Right cardiac atrium (tissue), 5 donors: ENCODE measurements at places on chromosomes 1 and 21.

- no peak for DNase-seq
Observed at GRCh38 chr1:202241376-202242079, 47.9 kb downstream of the LGR6 start.

DNA sequence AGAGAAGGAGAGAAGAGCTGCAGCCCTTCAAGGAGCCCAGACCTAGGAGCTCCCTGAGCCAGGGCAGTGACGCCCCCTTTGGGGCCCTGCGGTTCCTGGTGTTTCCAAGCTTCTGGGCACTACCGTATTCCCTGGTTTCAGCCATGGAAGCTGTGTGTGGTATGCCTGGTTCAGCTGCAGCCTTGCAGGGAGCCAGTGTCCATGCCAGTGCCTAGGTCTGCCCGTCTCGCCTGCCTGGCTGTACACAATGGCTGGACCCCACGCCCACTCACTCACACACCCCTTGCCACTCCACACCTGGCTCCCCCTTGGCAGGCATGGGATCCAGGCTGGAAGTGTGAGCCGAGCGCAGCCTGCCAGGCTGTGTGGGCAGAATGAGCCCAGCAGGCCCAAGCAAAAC lies 87.7 kb downstream of the ADARB1 start:
- DNase-seq = no peak

DNA sequence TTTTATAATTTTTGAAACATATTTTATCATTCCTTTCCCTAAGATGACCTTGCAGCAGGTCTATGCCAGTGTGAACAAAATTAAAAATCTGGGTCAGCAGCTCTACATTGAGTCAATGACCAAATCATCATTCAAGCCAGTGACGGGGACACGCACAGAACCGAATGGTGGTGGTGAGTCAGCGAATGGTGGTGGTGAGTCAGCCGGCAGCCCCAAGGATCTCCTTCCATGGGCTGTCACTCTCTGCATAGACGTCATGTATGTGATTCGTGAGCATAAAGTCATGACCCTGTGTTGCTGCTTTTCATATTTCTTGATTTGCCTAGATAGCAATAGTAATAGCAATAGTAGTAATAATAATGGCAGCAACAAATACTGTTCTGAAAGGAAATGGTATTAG lies 26.3 kb downstream of the PER3 start:
- DNase-seq = no peak

- DNase-seq = no peak
Observed at GRCh38 chr1:178155481-178156255, 61.8 kb downstream of the RASAL2 start.

DNA sequence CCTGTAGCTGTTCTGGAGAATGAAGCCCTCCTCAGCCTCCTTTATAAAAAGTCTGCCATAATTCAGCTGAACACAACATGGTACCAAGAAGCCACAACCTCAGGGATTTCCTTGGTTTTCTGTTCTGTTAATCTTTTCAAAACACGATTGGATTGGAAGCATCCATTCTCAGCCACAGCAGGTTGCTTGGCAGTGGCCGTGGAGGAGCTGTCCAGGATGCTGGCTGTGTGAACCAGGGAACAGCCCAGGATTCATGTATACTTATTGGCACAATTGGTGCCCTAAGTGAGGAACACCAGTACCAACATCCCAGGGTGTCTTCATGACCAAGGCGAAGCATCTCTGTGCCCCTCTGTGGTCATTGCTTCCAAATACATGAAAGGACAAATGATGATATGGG lies 393.5 kb downstream of the CAMTA1 start:
- DNase-seq = no peak

GRCh38 chr21:39911286-39912199 lies 44.3 kb downstream of the PCP4 start:
- no peak for DNase-seq
